Occipital lobe (tissue), 3 donors: ENCODE measurements at places on chromosomes 1 and 21.

- DNase-seq = no peak
Measured at GRCh38 chr1:169604781-169605560, 18.7 kb upstream of the F5 start.

DNA sequence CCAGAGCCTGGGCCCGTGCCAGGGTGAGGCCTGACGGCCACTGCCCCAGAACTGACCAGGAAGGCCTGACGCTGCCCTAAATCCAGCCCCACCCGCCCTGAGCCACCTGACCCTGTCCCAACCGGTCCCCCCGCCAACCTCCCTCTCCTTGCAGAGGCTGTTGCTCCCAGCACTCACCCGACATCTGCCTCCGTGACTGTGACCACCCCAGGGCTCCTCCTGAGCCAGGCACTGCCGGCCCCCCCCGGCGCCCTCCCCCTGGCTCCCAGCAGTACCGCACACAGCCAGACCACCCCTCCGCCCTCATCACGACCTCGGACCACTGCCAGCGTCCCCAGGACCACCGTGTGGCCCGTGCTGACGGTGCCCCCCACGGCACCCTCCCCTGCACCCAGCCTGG lies 26.3 kb downstream of the AGRN start:
- DNase-seq = no peak

DNA sequence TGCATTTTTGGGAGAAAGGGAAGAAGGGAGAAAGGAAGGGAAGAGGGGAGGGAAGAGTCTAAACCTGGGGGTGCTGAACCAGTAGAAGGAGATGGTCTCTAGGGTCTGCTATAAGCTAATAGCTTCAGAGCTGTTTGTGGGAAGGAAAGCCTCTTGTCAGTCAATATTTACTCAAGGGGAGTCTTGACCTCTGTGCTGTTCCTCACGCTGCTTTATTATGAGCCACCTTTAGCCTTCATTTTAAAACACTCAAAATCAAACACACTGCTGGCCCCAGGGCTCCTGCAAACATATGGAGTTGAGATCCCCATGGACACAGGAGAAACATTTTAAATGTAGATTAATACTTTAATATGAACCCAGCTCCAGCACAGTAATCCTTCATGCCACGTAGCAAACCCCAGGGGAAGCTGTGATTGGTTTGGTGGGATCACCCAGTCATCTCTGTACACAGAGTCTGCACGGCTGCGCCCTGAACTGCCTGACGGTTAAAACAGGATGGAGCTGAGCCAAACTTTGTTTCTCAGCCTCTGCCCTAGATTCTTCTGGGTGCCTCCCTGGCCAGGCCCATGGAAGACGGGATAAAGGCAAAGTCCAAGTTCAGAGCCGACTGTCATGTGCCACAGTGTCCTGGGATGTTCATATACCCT lies 40.2 kb upstream of the VWA5B1 start:
- no peak for DNase-seq

GRCh38 chr1:17773591-17774326 lies 18.6 kb downstream of the ACTL8 start:
- no peak for DNase-seq

- DNase-seq = no peak
Measured at GRCh38 chr1:211683396-211684297, 8.2 kb upstream of the NEK2 start.

GRCh38 chr1:228061411-228062084 lies 21.0 kb upstream of the ARF1 start:
- no peak for DNase-seq
